Activated naive CD8-positive, alpha-beta T cell treated with anti-CD3 and anti-CD28 coated beads, Interleukin-2, amount 10 ng/mL, durations not matched to agents 7 days and 5 days (primary cell): ENCODE measurements at places on chromosomes 2 and 18. TPM values are rescaled to one million over a fixed set of nuclear protein-coding genes. Genes with fewer than 3 reads are reported as not detected.

DNA sequence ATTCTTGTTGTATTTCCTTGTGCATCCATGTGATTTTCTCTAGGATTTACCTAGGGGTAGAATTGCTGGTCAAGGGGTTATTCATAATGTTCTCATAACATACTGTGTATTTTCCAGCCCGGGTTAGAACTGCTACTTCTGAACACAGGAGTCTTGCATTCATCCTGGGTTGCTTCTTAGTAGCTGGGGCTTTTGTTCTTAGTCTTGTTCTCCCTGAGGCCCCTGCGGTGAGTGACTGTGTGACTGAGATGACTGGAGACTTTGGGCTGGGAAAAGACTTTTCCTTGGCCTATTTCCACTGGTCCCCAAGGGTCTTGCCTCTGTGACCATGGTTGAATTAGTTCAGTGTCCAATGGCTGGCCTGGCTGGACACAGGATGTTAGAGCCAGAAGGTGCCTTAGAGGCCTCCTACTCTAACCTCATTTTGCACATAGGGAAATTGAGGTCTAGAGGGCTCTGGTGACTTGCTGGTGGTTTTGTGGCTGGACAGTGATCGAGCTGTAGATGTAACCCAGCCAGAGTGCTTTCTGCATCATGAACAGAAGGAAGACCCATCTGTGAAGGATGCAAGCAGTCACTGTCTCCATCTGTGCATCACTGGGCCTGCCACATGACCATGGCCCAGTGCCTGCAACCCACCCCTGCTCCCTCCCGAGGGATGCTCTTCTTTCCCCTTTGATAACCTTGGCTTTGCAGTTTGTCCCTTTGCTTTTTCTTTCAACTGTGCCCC is 233.3 kb downstream of the FHOD3 start:
- DNase-seq: no peak

- no peak for DNase-seq
Observed at GRCh38 chr2:170020777-170021176, 157.2 kb upstream of the MYO3B start.

GRCh38 chr2:62287899-62288880 is 92.3 kb downstream of the B3GNT2 start:
- DNase-seq: no peak

MALL gene
- not detected for total RNA-seq

G6PC2 gene
- total RNA-seq: not detected

GRCh38 chr2:17541531-17541950 is 1.0 kb downstream of the VSNL1 start:
- no peak for DNase-seq

THADA gene
- 30.5 TPM for total RNA-seq

TDRD15 gene
- total RNA-seq: not detected

GRCh38 chr2:207290833-207291624 is 125.3 kb upstream of the KLF7 start:
- DNase-seq: no peak

GAREM1 gene
- 0.06 TPM for total RNA-seq

DNA sequence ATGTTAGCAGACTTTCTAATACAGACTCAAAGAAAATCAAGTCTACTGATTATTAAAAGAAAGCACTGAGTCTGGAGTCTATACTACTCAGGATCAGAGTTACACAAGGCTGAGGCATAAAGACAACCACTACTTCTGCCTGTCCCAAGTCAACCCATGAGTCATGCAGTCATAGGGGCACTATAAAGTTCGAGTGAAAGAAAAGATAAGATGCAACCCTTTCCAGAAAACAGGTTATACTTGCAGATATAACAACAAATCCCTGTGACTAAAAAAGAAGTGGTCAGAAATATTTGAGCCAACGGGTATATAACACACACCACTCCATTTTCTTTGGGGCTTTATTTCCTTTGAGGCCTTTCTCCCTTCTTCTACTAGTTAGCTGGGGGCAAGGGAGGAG is 18.6 kb upstream of the SCRN3 start:
- DNase-seq: no peak

MBD5 gene
- total RNA-seq: 49.8 TPM

GRCh38 chr18:24397131-24397693 is 412 bp downstream of the OSBPL1A start:
- no peak for DNase-seq

TRIM43 gene
- not detected for total RNA-seq

- no peak for DNase-seq
Observed at GRCh38 chr2:96024336-96025193, 10.2 kb downstream of the GPAT2 start.

GRCh38 chr2:203688798-203689197 is 17.6 kb upstream of the CD28 start:
- DNase-seq: no peak

DNA sequence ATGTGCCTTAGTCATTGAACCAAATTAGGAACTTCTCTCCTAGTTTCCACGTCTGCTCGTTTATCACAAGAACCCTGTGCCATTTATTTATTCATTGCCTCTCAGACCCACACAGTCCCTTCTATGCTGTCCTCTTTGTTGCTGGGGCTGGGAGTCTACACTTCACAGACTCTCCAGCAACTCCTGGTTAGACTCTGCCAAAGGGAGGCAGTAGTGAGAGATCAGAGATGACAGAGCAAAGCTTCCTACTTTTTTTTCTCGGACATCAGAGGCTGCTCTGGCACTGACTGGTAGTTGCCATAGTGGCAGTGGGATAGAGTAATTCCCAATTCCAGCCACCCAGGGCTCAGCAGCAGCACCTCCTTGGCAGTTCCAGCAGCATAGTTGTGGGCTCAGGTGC is 277.5 kb downstream of the BCL11A start:
- no peak for DNase-seq

GALR1 gene
- not detected for total RNA-seq

GRCh38 chr18:62914871-62915392 is 199.6 kb downstream of the PHLPP1 start:
- DNase-seq: no peak

GRCh38 chr2:26058390-26058789 is 24.5 kb downstream of the RAB10 start:
- no peak for DNase-seq

DNA sequence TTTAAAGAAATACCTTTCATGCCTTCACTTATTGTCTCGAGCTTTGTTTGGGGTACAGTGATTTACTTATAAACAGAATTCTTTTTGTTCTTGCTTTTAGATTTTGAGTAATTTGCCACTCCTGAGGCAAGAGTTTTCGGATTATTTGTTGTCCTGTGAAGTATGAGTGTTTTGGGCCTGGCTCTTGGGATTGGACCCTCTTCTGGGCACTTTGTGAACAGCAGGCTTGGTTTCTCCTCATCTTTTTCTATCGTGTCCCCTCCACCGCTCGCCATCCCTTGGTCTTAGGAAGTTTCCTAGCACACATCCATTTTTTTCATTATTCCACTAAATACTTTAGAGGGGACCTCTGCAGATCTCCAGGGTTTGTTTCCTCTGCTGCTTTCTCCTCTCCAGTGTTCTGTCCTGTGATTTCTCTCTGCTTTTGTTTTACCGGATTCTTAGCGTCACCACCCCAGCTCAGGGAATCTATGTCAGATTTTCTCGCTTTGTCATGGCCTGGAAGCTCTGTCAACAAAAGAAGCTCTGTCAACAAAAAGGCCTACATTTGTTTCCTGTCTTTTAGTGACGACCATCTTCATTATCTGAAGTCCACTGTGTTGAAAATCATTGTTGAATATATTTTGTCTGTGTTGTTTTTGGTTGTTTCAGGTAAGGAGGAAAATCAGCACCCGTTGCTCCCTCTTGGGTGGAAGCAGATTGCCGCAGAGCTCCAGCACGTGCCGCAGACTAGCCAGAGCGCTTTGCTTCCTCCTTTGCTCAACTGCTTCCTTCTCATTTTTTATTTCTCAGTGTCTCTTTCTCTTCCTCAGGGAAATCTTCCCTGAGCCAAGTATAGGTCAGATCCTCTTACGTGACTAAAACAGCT is 27.8 kb downstream of the ANKRD62 start:
- no peak for DNase-seq

DNA sequence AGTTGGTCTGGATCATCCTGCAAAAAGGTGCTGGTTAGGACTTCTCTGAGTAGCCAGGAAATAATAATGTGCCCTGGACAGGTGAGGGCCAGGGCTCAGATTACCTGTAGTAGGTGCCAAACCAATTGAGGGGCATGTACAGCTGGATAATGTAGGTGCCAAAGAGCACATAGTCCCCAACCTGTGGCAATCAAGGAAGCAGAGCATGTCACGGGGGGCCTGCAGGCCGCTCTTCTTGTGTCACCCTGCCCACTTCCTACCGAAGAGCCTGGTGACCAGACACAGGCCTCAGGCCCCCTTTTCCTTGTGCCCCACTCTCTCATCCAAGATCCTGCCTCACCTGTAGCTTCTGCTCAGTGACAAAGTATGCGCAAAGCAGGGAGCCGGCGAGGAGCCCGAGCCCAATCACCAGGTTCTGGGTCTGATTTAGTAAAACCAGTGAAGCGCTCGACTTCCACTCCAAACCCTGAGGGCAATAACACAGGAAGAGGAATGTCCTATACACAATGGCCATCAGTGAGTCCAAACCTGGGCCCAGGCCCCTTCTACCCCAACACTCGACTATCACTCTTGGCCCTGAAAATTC is 5.2 kb downstream of the ABCB6 start:
- DNase-seq: no peak

HOXD3 gene
- not detected for total RNA-seq

GRCh38 chr2:230453006-230453405 is 37.0 kb downstream of the SP100 start:
- DNase-seq: no peak

IL1F10 gene
- total RNA-seq: not detected

- no peak for DNase-seq
Observed at GRCh38 chr2:58135861-58136260, 89.3 kb downstream of the VRK2 start.

GRCh38 chr2:156322051-156322685 is 10.4 kb downstream of the NR4A2 start:
- peak; percentile 53 for DNase-seq

HAAO gene
- total RNA-seq: not detected

ACSL3 gene
- 47.7 TPM for total RNA-seq

- DNase-seq: no peak
Observed at GRCh38 chr18:27685091-27685490, 491.8 kb downstream of the CDH2 start.

IL36RN gene
- total RNA-seq: not detected

- peak; percentile 33 for DNase-seq
Observed at GRCh38 chr18:78979056-78979729, 425 bp upstream of the SALL3 start.

- DNase-seq: no peak
Observed at GRCh38 chr2:188604579-188604978, 312.9 kb downstream of the GULP1 start.

- DNase-seq: no peak
Observed at GRCh38 chr2:37013315-37013641, 46.9 kb upstream of the STRN start.
